Activated T-helper 1 cell treated with anti-CD3 and anti-CD28 coated beads, Interleukin-12 subunit alpha, Interleukin-12 subunit beta, Interleukin-2, Interleukin-4 antibody, amounts not matched to agents 30 ng/mL and 10 ng/mL and 1 ng/mL, durations not matched to agents 14 hours and 24 hours and 36 hours (primary cell): ENCODE measurements at places on chromosomes 3 and 15.
A peak's percentile ranks its signal among the peaks of the same experiment; 100 is the strongest.

- no peaks in the 10 kb centered on the region for H3K4me1 ChIP-seq
- no peak overlapping the region for H3K4me3 ChIP-seq
- no peak overlapping the region for H3K27ac ChIP-seq
- no peak for DNase-seq
- peaks cover 14% of the 10 kb centered on the region for H3K27me3 ChIP-seq
These were observed 43.0 kb upstream of the HEG1 start for GRCh38 chr3:125098611-125099291.

DNA sequence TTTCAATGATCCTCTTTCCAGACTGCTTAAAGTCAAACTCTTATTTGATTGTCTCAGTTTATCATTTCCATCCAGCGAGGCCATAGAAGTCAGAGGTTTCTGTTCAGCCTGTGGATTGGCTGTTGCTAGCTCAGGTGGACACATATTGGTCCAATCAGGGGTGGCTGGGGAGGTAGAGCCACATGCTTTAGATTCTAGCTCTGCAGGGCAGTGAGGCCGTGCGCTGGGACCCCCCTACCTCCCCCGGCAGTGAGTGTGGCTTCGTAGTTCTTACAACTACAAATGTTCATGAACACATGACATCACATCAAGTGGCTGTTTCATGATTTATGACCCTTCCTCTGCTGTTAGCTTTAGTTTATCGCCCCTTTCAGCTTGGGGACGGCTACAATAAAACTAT lies 18.0 kb downstream of the APOD start:
- no peak overlapping the region for H3K27ac ChIP-seq
- DNase-seq, result no peak
- H3K36me3 ChIP-seq, result no peaks in the 10 kb centered on the region
- H3K4me1 ChIP-seq, result peaks cover 11% of the 10 kb centered on the region
- peaks cover 10% of the 10 kb centered on the region for H3K27me3 ChIP-seq

- H3K4me1 ChIP-seq, result no peaks in the 10 kb centered on the region
- H3K27me3 ChIP-seq, result no peaks in the 10 kb centered on the region
- H3K4me3 ChIP-seq, result no peak overlapping the region
- H3K27ac ChIP-seq, result no peak overlapping the region
- no peaks in the 10 kb centered on the region for H3K36me3 ChIP-seq
These were observed 1015.5 kb downstream of the PLOD2 start for GRCh38 chr3:145145461-145145860.

DNA sequence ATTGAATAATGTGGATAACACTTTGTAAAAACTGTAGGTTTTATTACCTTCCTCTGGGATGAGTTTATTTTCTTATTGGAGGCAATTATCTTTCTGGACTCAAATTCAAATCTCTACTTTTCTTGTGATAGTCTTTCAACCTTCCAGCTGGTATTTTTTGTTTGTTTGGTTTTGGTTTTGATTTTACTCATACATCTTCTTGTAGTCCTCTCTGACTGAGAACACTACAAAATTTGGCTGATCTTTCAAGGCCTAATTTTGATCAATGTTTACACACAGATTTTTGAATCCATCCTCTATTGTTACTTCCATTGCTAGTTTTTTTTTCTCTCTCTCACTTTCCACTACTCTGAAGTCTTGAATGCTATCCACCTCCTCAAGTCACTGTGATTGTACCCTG lies 303.8 kb upstream of the NECTIN3 start:
- no peak for DNase-seq
- no peaks in the 10 kb centered on the region for H3K36me3 ChIP-seq
- H3K27ac ChIP-seq, result no peak overlapping the region

GRCh38 chr15:66658044-66658443 lies 44.0 kb upstream of the SMAD6 start:
- H3K27ac ChIP-seq, result no peak overlapping the region
- H3K4me1 ChIP-seq, result peaks cover 10% of the 10 kb centered on the region
- no peak for DNase-seq
- H3K4me3 ChIP-seq, result no peak overlapping the region
- H3K27me3 ChIP-seq, result peaks cover 11% of the 10 kb centered on the region

- H3K4me1 ChIP-seq, result peaks cover 5% of the 10 kb centered on the region
- DNase-seq, result no peak
- no peaks in the 10 kb centered on the region for H3K36me3 ChIP-seq
These were observed 5.0 kb downstream of the MEX3B start for GRCh38 chr15:82040862-82041261.

- no peaks in the 10 kb centered on the region for H3K4me1 ChIP-seq
- H3K36me3 ChIP-seq, result no peaks in the 10 kb centered on the region
- H3K27ac ChIP-seq, result no peak overlapping the region
- no peaks in the 10 kb centered on the region for H3K27me3 ChIP-seq
- no peak for DNase-seq
These were observed 153.0 kb downstream of the UBE2E2 start for GRCh38 chr3:23356169-23356568.

DNA sequence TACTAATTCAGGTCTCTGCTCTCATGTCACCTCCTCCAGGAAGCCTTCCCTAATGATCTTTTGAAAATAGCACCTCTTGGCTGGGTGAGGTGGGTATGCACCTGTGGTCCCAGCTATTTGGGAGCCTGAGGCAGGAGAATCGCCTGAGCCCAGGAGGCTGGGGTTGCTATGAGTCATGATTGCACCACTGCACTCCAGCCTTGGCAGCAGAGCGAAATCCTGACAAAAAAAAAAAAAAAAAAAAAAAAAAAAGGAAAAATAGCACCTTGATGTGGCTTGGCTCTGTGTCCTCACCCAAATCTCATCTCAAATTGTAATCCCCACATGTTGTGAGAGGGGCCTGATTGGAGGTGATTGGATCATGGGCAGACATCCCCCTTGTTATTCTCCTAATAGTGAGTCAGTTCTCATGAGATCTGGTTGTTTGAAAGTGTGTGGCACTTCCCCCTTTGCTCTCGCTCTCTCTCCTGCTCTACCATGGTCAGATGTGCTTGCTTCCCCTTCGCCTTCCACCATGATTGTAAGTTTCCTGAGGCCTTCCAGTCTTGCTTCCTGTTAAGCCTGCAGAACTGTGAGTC lies 11.2 kb upstream of the RNU6-1 start:
- no peaks in the 10 kb centered on the region for H3K36me3 ChIP-seq
- peaks cover 5% of the 10 kb centered on the region for H3K4me1 ChIP-seq
- H3K4me3 ChIP-seq, result no peak overlapping the region
- H3K27ac ChIP-seq, result no peak overlapping the region
- no peaks in the 10 kb centered on the region for H3K27me3 ChIP-seq

DNA sequence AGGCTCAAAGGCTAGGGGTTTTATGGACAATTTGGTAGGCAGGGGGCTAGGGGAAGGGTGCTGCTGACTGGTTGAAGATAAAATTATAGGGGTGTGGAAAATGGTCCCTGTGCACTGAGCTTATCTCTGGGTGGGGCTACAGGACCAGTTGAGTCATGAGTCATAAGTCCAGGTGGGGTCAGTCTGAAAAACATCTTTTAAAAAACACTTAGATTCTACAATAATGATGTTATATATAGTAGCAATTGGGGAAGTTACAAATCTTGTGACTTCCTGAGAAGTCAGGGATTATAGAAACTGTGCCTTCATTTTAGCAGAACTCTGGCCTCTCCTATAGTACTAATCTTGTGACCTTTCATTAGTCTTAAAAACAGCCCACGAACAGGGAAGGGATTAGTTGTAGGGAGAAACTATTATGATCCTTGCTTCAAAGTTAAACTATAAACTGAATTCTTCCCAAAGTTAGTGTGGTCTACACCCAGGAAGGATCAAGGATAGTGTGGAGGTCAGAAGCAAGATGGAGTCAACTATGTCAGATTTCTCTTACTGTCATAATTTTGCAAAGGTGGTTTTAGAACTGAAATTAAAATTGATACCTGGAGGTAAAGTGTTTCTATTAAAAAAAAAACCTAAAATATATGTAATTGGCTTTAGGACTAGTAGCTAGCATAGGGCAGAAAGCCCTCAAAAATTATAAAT lies 130.1 kb downstream of the P2RY1 start:
- H3K4me1 ChIP-seq, result no peaks in the 10 kb centered on the region
- no peaks in the 10 kb centered on the region for H3K36me3 ChIP-seq
- DNase-seq, result no peak
- H3K27ac ChIP-seq, result no peak overlapping the region

- H3K4me1 ChIP-seq, result peaks cover 30% of the 10 kb centered on the region
- peaks cover 13% of the 10 kb centered on the region for H3K27me3 ChIP-seq
- peak overlapping the region; percentile 34 for H3K4me3 ChIP-seq
- H3K36me3 ChIP-seq, result no peaks in the 10 kb centered on the region
- peak; percentile 31 for DNase-seq
- H3K27ac ChIP-seq, result peak overlapping the region; percentile 56
These were observed 61.5 kb downstream of the CGGBP1 start for GRCh38 chr3:87997298-87997697.

- H3K27me3 ChIP-seq, result no peaks in the 10 kb centered on the region
- peaks cover 13% of the 10 kb centered on the region for H3K4me1 ChIP-seq
- no peak overlapping the region for H3K27ac ChIP-seq
- no peak overlapping the region for H3K4me3 ChIP-seq
- no peak for DNase-seq
These were observed 85.3 kb upstream of the LIMD1 start for GRCh38 chr3:45509038-45509767.

DNA sequence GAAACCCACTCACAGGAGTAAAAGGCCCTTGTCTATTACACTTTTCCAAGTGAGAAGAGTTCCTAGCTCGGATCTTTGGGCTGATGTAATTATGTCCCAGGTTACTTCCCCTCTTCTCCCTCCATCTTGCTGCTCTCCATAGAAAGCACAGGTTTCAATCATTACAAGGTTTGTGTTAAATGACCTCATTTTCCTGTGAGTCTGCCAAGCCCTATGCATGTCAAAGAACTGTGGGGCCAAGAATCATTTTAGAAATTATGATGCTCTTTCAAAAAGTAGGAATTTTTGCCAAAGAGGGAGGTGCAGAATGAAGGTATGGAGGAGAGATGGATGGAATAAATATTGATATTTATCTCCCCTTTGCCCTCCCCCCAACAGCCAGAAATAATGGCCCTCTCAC lies 129.3 kb upstream of the TPM1 start:
- H3K4me1 ChIP-seq, result no peaks in the 10 kb centered on the region

DNA sequence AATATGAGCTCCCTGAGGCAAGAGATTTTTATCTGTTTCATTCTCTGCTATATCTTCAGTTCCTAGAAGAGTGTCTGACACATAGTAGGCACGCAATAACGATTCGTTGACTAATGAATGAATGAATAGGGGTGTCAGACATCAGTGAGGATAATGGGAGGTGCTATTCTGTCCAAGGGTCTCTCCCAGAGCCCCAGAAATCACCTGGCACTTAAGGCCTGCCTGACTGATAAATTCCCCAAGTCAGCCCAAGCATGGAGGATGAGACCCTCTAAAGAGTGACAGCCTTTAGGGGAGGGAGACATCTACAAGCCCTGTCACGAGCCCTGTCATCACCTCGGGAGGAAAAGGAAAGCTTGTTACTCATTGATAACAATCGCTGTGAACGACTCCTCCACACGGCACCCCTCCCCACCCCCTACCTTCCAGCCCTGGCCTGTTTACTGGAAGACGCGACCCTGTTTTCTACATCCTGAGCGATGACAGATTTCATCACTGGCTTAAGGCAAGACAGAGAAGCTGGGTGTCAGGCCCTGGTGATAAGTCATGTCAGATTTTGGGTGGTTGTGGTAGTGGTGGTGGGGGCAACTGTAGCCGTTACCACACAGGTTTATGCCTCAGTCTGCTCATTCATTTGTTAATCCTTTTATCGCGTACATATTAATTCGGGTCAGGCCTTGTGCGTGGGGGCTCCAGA lies 23.1 kb downstream of the BHLHE40 start:
- H3K36me3 ChIP-seq, result peaks cover 3% of the 10 kb centered on the region
- H3K27ac ChIP-seq, result peak overlapping the region; percentile 79

- no peak overlapping the region for H3K27ac ChIP-seq
- no peak for DNase-seq
- no peaks in the 10 kb centered on the region for H3K36me3 ChIP-seq
These were observed 231.3 kb upstream of the ARHGEF26 start for GRCh38 chr3:153889905-153890334.

DNA sequence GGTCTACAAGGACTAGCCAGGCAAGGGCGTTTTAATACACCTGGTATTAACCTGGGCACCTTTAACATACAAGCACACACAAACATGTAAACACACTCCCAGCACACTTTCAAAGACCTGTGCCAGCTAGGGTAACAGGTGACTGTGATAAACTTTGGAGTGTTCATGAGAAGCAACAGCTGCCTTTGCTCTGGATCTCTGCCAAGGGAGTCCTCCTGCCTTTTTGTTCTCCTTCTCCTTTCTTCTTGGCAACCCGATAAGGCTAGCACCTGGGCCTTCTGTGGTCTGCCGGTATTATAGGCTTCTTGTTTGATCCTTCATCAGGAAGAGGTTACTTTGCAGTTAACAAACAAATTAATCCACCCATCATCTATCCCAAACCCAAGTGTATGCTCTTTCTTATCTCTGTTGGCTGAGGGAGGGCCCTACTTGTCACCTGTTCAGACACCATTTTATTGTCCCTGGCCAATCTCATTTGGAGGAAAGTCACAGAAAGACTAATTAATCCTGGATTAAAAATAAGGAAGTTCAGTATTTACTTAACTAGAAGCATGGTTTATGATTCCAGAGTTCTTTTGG lies at the start of gene RETNLB:
RETNLB (minus strand) TSS at position 7 of the 579 bp plus-strand sequence. CDS start 225 bp downstream, outside the sequence.
- H3K4me3 ChIP-seq, result no peak within 1 kb of the TSS
- H3K4me1 ChIP-seq, result no peaks in the 10 kb centered on the region
- no peaks in the 10 kb centered on the region for H3K36me3 ChIP-seq
- no peak within 1 kb of the TSS for H3K27ac ChIP-seq
